ENCODE measurements at places on chromosomes 7 and 10.

DNA sequence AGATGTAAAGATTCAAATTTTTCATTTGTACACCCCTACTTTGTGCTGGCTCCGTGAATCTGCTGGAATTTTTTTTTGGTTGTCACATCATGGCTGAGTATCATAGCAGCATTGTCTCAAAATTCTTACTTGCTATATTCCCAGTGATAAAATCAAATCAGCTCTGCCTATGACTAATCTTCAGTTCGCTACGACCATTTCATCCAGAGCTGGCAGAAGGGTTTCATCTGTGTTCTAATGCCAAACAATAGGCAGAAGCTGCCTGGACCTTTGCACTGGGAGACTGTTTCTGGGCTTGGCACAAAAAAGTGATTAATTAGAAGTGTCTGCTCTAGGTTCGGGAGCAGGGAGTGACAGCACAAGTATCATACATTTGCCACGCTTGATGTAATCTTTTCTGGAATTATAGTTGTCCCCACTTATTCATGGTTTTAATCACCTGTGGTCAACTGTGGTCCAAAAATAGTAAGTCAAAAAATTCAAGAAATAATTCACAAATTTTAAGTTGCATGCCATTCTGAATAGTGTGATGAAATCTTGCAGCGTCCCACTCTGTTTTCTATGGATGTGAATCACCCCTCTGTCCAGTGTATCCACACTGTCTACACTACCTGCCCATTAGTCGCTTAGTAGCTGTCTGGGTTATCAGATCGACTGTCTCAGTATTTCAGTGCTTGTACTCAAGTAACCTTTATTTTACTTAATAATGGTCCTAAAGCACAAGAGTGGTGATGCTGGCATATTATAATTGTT, 120.5 kb upstream of the IMMP2L start:
- peak; percentile 11 for DNase-seq

DNA sequence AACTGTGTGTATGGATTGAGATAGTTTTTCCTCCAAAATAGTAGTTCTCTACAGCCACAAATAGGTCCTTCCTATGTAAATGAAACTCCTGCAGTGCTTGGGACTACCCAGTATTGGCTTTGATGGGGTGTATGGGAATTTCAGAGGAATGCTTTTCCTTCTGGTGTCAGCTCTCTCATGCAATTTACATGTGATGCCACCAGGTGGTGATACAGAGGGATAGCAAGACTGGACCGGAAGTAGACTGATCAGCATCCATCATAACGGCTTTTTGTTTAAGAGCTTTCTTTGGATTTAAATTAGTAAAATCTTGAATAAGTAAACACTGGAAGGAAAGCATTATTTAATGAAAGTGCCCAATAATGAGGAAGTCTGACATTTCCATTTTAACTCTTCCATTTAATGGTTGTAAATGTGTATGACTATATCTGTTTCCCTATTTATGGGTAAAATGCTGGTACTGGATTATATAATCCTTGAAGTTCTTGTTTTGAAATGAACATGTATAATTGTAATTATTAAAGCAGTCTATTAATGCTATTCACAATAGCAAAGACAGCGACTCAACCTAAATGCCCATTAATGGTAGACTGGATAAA, 22.7 kb downstream of the DYNC1I1 start:
- peak; percentile 17 for DNase-seq

DNA sequence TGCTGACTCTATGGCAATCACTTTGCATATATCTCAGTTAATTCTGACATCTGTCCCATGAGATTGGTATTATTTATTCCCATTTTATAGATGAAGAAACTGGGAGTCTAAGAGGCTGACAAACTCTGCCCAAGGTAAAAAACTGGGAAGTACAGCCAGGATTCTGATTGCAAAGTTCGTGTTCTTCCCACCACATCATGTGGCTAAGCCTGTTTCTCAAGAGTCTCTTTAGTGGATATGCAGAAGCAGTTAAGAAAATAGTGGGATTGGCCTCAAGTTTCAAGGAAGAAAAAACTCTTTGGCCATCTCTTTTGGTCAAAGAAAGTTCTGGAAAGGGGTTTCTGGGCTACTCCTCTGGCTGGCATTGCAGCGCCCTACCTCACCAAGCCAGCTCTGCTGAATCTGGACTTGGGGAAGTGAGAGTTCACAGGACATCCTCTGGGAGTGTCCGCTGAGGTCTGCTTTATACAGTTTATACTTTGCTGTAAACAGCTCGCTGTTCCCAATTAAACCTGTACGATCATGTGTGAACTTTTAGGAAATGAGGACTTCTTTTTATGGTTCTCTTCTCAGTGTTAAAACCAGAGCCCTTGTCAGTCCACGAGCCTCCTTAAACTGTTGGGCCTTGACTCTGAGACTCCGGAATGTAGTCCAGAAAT, 12.2 kb upstream of the BMPR1A start:
- DNase-seq, result no peak

DNA sequence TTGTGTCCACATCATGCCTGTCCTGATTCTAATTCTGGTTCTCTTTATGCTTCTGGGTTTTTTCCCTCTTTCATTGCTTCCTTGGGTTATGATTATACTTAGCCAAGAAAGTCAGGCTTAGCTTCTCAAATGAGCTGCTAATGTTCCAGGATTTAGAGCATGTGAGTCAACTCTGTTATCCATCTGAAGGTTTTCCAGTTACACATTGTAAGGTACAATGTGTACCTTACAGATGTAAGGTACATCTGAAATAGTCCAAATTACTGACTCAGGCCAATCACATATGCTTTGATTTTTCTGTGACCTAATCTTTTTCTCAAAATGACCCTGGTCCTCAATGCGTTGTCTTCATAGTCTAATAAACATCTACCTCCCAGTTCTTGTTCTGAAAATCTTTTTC, 13.3 kb upstream of the MIOS start:
- DNase-seq, result no peak

DNA sequence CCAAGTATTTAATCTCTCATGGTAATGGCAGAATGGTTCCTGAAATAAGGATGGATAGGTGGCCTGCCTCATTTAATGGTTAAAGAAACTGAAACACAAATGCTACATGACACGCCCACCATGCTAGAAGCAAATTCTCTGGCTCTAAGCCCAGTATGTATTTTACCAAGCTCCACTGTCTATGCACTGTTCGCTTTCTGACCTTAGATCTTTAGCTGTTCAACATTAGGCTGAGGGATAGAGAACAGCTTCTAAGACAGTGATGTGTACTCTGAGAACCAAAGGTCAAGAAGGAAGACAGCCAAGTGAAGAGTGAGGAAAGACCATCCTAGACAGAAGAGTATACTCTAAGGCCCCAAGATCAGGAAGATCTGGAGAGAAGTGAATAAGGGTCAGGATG, 26.6 kb downstream of the FAM3C start:
- DNase-seq, result peak; percentile 4

- no peak for DNase-seq
These were observed 8.2 kb downstream of the ANKMY2 start for GRCh38 chr7:16637379-16637778.

- DNase-seq, result no peak
These were observed 266.4 kb upstream of the TCERG1L start for GRCh38 chr10:131577786-131578471.

GRCh38 chr7:130294314-130294713, 1.4 kb downstream of the CPA4 start:
- no peak for DNase-seq

- DNase-seq, result no peak
These were observed 144.2 kb downstream of the CTTNBP2 start for GRCh38 chr7:117728890-117729624.

DNA sequence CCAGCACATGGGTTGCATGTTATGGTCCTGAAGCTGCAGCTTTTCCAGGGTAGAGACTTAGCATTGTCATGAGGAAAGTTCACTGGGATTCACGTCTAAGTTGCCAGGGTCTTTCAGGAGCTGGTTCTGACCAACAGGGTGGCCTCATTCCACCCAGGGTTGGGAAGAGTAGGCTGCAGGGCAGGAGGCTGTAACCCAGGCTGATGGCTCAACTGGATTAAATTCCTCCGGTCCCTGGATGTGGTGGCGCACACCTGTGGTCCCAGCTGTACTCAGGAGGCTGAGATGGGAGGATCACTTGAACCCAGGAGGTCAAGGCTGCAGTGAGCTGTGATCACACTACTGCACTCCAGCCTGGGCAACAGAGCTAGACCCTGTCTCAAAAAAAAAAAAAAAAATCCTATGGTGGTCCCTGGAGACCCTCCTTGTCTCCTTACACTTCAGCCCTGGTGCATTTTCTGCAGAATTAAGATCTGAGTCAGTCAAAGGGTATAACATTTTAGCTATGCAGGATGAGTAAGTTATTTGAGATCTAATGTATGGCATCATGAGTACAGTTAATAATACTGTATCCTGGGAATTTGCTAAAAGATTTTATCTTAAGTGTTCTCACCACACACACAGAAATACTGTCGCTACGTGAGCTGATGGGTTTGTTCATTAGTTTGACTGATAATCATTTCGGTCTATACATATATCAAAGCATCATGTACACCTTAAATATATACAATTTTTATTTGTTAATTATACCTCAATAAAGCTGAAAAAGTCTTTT, 44.0 kb downstream of the ASB13 start:
- no peak for DNase-seq

DNA sequence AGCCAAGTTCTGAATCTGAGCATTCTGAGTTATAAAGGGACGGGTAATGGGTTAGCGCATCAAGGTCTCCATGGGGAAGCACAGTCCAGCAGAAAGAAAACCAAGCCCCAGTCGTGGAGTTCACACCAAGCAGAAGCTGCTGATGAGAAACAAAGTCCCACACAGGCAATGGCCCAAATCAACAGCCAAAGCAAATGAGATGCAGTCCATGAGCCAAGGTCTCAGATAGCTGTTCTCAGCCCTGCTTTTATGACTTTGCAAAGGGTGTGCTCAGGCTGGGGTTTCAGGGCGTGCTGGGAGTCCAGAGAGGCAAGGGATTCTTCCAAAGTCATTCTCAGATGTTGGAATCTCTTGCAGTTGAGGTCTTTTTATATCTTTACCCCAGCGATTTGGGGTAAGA, 32.0 kb downstream of the THNSL1 start:
- DNase-seq, result no peak

DNA sequence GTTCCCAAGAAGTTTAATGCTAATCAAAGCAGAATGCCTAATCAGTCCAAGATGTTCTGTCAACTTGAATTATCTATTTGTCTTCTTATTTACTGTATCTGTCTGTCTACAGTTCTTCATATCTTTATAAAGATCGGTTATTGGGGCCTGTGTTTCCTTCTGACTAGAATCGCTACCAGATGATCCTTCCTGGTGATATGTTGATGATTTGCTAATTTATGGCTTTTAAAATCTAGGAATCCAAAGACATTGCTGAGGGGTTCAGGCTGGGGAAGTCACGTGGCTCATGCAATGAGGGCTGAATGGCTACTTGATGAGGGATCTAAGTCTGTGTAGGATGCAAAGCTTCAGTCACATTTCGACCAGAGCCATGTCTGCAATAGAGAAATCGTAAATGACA, 536.3 kb downstream of the KCNMA1 start:
- DNase-seq, result no peak

DNA sequence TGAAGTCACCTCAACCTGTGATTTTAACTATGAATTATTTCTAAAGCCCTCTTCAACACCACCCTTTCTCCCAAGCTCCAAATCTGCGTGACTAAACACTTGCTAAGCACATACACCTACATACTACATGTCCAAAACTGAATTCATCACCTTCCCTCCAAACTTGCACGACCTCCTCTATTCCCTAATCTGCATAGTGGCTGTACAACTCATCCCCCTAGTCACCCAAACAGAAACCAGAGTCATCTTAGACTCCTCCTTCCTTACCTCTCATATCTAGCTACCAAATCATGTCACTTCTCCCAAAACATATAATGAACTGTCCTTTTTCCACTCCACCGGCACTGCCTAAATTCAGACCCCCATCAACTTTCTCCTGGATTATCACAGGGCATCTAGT, 16.2 kb downstream of the ARHGAP21 start:
- no peak for DNase-seq

- peak; percentile 70 for DNase-seq
These were observed 40.3 kb downstream of the CPVL start for GRCh38 chr7:29105752-29106668.

DNA sequence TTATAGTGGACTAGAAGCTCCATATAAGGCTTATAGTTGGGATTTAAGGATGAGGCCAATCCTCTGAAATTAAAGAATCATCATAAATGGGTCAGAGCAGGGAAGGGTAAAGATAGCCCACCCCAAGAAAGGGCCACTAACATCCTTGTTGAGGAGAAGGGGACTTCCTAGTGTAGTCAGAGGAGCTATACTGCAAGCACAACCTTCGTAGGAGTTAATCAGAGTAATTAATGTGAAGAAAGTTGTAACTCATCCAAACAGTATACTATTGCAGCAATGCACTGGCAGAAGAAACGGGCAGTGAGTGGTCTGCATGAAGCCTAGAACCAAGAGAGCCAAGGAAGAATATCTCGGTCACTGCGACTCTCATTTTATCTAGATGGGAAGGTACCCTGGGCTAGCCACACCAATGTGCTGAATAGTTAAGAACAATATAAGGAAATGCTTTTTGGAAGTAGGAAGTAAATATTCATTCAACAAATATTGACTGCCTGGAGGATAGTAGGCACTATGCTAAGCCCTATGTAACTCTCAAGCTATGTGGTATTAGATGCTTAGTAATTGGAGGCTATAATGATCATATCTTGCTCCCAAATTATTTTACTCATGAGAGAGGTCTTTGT, 13.3 kb downstream of the OTUD1 start:
- DNase-seq, result no peak

GRCh38 chr10:6174201-6174874, 28.4 kb upstream of the PFKFB3 start:
- no peak for DNase-seq

- no peak for DNase-seq
These were observed 122.0 kb upstream of the ZNF438 start for GRCh38 chr10:31153692-31154091.

GRCh38 chr10:11654659-11655058, 43.2 kb upstream of the USP6NL start:
- no peak for DNase-seq

GRCh38 chr10:58853668-58854067, 322.8 kb upstream of the PHYHIPL start:
- DNase-seq, result no peak

- DNase-seq, result no peak
These were observed 32.3 kb downstream of the ATRNL1 start for GRCh38 chr10:115125505-115125904.

- no peak for DNase-seq
These were observed 52.4 kb downstream of the PDIA4 start for GRCh38 chr7:148975896-148976295.

- DNase-seq, result no peak
These were observed 223.5 kb downstream of the DNAJB6 start for GRCh38 chr7:157560258-157560654.

DNA sequence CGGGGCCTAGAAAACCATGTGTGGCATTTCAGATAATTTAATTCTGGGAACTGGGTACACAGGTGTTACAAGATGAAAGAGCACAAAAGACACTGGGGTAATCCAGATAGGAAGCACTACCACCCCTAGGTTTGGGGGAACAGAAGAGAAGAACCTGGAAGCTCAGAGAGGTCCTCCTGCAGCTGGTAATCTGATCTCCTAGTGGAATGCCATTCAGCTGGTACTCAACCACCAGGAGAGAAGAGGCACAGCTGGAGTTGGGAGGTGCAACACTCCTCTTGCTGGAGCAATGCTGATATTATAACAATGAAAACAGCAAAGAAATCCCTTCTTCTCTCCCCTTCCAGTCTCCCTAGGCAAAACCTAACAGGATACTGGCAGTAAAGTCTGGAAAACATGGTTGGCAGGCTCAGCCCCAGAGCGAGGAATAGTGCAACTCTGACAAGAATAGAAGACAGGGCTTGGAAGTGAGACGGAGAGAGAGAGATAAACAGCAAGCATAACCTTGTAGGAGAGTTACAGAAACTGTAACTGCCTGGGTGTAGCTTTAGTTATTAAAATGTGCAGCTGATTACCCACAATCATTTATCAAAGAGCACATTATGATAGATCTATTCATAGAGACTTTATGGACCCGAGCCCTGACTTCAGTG, 35.0 kb downstream of the NRF1 start:
- DNase-seq, result no peak
